Stimulated activated CD4-positive, alpha-beta T cell treated with anti-CD3 and anti-CD28 coated beads, Interleukin-1b, Interleukin-23, amount 100 ng/mL, for 1 hour (primary cell): ENCODE measurements at places on chromosomes 5 and 9.

- DNase-seq = no peak
These were observed 372.5 kb upstream of the GRIA1 start for GRCh38 chr5:153118018-153118417.

GRCh38 chr9:101225271-101225670 lies 159.5 kb downstream of the BAAT start:
- no peak for DNase-seq

DNA sequence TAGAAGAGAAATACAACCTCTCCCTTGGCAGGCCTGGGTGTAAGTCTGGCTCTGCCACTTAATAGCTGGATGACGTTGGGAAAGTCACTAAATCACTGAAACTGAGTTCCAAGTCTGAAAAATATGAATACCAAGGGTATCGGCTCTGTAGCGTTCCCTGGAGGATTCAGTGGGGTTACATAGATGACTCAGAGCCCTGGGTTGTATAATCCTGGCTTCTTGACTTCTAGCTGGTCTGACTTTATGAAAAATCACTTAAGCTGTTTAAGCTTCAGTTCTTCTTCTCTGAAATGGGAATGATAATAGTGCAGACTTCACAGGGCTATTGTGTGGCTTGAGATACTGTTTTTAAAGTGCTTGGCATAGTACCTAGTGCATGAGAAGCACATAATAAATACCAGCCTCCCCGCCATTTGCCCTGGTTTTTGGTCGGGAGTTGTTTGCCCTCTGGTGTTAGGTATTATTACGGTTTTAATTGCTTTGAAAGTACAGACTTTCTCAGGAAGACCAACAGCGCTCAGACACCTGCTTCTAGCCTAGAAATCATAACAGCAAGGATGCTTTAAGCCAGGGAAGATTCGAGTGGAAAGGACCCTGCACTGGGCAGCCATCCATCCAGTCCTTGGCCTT lies 43.0 kb downstream of the CYFIP2 start:
- DNase-seq = no peak

DNA sequence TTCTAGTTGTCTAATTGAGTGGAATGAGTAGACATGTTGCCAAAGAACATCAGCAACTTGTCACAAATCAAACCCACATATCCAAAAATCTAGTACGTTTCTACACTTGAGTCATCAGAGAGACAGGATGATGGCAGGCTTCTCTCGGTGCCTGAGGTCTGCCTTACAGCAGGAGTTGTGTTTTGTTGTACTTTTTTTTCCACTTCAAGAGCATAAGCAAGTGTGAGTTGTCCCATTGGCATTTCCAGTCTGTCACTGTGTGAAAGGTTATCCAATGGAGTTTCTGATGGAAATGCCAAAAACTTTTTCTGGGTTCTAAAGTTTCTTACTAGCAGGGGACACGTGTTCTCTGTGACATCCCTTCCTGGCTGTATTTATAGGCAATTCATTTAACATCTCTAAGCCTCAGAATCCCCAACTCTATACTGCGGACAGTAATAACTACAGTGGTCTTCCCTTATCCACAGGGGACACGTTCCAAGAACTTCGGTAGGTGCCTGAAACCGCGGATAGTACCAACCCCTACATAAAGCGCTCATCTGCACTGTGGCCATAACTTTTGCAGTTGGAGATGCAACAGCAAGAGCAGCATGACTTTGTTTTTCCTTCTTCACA lies 246.5 kb downstream of the SYK start:
- DNase-seq = no peak

GRCh38 chr5:80466669-80467485 lies 21.0 kb upstream of the FAM151B start:
- DNase-seq = no peak
